ENCODE measurements at places on chromosomes 13 and 19. TPM values are rescaled to one million over a fixed set of nuclear protein-coding genes. Genes with fewer than 3 reads are reported as not detected.
A peak's percentile ranks its signal among the peaks of the same experiment; 100 is the strongest.

GRCh38 chr19:14166999-14167575 is 30.7 kb upstream of the ASF1B start:
- DNase-seq: no peak
- H3K27ac ChIP-seq: peak overlapping the region; percentile 78
- H3K4me3 ChIP-seq: peak overlapping the region; percentile 72

DNA sequence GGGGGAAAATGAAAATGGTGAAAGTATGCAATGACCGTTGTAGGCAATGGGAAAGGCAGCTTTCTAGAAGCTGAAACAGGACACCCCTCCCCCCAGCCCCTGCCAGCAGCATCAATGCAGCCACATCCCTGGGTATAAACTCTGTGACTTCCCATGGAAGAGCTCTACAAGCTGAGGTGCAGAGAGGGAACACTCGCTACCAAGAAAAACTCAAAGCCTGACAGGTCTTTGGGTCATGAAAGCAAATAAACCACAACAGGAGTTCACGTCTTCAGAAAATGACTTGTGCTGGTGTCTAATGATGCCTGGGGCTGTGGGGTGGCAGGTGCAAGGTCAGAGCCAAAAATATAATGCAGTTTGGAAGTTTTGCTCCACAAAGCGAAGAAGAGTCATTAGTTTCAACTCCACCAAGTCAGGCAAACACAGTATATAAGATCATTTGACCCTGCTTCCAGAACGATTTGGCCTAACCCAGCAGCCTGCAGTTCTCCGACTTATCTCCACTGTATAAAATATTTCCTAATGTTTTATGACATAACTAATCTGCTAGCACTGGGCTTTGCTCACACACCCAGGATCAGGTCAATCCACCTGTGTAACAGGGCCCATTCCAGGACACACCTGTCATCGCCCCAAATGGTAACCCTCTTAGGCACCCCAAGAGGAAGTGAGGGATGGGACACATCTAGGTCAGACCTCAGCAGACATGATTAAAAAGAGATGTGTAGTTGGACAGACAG is 102.1 kb downstream of the IRS2 start:
- peaks cover 8% of the 10 kb centered on the region for H3K27me3 ChIP-seq
- H3K4me1 ChIP-seq: no peaks in the 10 kb centered on the region
- no peak overlapping the region for H3K4me3 ChIP-seq
- no peak overlapping the region for H3K27ac ChIP-seq
- H3K36me3 ChIP-seq: no peaks in the 10 kb centered on the region

DNA sequence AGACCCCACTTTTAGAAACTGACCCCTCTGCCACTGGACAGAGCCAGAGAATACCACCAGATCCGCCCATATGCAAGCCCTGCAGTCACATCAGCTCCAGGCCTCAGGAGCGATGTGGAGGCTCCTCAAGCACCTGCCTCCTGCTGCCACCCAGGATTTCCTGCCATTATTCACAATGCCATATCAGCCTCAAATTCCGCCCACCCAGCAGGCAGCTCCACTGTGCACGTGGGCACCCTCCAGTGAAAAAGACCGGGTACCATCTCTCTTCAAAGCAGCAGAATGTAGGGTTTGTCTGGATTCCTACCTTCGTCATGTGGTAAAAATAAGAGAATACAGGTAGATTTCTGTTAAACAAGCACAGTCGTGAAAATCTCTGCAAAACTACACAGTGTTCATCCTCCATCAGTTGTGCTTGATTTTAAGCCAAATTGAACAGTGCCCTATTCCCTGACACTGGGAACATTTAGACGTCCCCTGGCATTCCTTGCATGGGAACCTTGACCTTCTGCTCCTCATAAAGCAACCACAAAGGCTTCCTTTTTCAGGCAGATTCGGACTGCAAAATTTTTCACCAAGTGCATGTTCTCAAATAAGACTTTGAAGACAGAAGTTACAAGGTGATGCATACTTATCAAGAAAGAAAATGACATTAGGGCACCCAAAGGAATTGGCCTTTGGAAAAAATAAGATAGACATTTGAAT is 56.4 kb downstream of the FAM124A start:
- H3K4me1 ChIP-seq: peaks cover 9% of the 10 kb centered on the region
- peaks cover 18% of the 10 kb centered on the region for H3K27me3 ChIP-seq
- H3K27ac ChIP-seq: no peak overlapping the region
- no peak for DNase-seq
- no peak overlapping the region for H3K4me3 ChIP-seq
- H3K36me3 ChIP-seq: no peaks in the 10 kb centered on the region

DNA sequence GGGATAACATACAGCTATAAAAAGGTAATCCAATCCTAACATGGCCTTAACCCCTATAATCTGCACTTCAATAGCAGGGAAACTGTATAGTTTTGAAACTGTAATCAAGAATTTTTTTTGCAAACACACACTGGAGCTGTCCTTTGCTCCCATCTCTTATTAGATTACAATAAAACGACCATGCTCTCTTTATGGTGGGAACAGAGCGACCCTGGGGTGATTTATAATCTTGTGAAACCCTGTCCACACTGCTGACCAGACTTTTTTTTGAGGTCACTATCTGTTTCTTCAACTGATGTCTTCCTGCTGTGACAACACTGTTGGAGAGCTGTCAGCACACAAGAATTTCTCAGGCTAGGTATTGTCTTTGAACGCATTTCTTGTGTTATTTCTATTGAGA is 35.3 kb downstream of the DACH1 start:
- DNase-seq: no peak
- no peak overlapping the region for H3K27ac ChIP-seq
- H3K4me3 ChIP-seq: no peak overlapping the region
- no peaks in the 10 kb centered on the region for H3K27me3 ChIP-seq
- H3K4me1 ChIP-seq: no peaks in the 10 kb centered on the region

The ZNF714 gene
- total RNA-seq: 26.4 TPM

The KLK6 gene
- not detected for total RNA-seq

DNA sequence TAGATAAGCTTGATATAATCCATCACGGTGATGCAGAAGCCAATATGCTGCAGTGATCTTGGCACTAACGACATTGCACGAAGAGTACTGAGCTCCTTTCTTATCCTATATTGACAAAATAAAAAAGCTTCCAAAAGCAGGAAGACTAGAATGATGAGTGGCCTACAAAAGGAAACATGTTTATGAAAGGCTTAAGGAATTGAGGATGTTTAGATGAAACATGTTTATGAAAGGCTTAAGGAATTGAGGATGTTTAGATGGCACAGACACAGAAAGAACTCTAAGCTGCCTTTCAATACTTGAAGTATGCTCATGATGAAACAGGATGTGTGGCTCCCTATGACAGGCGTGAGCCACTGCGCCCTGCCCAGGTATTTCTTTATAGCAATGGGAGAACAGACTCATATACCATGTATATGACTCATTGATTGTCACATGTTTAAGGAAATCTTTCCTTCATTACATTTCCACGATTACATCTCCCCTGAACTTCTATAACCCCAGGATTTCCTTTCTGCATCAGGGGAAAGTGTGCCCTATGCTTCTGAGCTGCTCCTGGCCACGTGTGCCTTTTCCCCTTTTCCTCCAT is 690.8 kb upstream of the ARGLU1 start:
- H3K4me3 ChIP-seq: no peak overlapping the region
- no peak overlapping the region for H3K27ac ChIP-seq
- DNase-seq: no peak
- no peaks in the 10 kb centered on the region for H3K36me3 ChIP-seq
- H3K4me1 ChIP-seq: no peaks in the 10 kb centered on the region

- H3K4me3 ChIP-seq: no peak overlapping the region
- peaks cover 12% of the 10 kb centered on the region for H3K4me1 ChIP-seq
- peaks cover 16% of the 10 kb centered on the region for H3K27me3 ChIP-seq
- no peak for DNase-seq
- H3K27ac ChIP-seq: no peak overlapping the region
- peaks cover 9% of the 10 kb centered on the region for H3K36me3 ChIP-seq
These were observed 276.8 kb downstream of the KCNRG start for GRCh38 chr13:50292081-50292480.

DNA sequence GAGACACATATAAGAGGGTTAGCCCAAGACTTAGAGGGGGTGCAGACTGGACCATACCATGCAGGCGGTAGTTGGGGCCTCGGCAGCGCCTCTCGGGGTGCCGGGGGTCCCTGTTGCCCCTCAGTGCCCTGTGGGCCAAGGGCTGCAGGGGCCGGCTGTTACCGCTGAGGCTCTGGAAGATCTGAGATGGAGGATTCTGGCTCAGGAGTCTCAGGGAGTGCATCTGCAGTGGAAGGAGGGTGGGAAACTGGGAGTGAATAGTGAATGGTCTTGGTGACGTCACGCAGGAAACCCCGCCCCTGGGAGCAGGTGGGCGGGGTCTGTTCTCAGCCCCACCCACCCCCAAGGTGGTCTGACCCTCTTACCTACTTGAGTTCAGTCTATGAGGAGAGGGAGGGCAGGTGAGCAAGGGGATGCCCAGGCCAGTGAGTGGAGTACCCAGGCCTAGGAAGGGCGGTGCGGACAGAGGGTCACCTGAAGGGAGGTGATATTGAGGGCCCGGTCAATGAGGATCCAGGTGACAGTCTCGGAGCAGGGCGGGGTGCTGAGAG is 1.7 kb upstream of the DBP start:
- H3K36me3 ChIP-seq: peaks cover 3% of the 10 kb centered on the region
- peak overlapping the region; percentile 98 for H3K4me3 ChIP-seq
- H3K27ac ChIP-seq: peak overlapping the region; percentile 98
- no peak for DNase-seq

The SPTBN4 gene
- 0.30 TPM for total RNA-seq

DNA sequence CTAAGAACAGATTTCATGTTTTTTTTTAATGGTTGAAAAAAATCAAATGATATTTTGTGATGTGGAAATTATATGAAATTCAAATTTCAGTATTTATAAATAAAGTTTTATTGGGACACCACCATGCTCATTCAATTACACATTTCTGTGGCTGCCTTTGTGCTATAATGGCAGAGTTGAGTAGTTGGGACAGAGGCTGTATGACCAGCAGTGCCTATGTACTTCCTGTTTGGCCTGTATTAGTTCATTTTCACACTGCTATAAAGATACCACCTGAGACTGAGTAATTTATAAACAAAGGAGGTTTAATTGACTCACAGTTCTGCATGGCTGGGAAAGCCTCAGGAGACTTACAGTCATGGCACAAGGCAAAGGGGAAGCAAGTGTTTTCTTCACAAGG is 33.6 kb downstream of the AKAP11 start:
- no peaks in the 10 kb centered on the region for H3K27me3 ChIP-seq
- DNase-seq: no peak
- H3K4me1 ChIP-seq: no peaks in the 10 kb centered on the region
- peaks cover 82% of the 10 kb centered on the region for H3K36me3 ChIP-seq
- H3K27ac ChIP-seq: no peak overlapping the region

DNA sequence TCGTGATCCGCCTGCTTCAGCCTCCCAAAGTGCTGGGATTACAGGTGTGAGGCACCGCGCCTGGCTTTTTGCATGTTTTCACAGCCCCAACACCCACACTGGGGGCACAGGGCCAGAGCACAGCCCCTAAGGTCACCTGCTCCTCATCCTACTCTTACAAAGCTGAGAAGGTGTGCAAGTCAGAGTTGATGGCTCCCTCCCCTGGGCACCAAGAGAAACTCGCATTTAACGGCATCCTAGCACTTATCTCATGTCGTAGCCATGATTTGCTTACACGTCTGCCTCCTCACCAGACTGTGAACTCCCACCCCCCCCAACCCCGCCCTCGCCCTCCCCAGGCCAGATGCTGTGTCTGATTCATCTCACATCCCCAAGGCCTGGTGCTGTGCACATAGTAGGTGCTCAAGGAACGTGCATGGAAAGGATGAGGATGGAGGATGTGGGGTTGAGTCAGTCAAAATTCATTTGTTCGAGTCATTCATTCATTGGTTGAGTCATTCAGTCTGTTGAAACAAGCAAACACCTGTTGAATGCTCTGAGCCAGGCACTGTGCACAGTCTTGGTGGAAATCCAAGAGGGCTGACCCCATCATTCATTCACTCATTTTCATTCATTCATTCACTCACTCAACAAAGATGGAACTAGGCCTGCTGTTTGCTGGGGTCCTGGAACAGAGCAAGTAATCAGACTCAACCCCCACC is 11.3 kb downstream of the SHANK1 start:
- no peaks in the 10 kb centered on the region for H3K4me1 ChIP-seq

DNA sequence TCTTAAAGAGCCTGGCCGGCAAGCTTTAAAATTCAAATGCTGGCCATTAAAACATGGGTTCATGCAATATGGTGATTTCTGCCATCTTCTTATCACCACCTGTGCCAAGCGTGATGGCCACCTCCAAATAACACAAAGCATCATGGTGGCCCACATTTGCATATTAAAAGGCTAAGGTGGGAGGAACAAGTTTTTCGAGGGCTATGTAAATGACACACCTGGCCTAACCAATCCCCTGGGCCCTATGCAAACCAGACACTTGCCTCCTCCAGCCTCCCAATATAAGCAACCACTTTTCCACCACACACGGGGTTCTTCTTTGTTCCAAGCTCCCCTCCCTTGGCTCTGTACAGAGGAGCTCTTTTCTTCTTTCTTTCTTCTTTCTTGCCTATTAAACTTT is 14.4 kb downstream of the LILRB4 start:
- DNase-seq: no peak
- H3K4me3 ChIP-seq: no peak overlapping the region
- H3K27ac ChIP-seq: no peak overlapping the region
- H3K36me3 ChIP-seq: no peaks in the 10 kb centered on the region

DNA sequence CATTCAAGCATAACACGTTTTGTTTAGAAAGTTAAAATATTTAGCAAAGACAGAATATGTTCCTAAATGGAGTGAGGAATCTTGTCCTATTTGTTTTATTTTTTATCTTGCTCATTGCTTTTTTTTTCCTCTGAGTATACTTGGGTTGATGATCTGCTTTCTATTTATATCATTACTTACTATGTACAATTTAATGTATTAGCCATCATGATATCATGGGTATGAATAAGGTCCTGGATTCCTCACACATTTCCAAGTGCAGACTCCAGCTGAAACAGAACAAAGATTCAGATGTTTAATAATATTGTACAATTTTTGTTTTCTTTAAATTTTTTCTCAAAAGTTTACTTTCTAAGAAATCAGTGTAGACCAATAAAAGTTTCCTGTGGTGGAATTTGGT is 388.2 kb downstream of the GPC6 start:
- no peaks in the 10 kb centered on the region for H3K36me3 ChIP-seq
- H3K4me3 ChIP-seq: no peak overlapping the region
- no peak overlapping the region for H3K27ac ChIP-seq
- DNase-seq: no peak

GRCh38 chr19:21439201-21439751 is 42.3 kb downstream of the ZNF493 start:
- H3K4me1 ChIP-seq: no peaks in the 10 kb centered on the region
- no peak overlapping the region for H3K4me3 ChIP-seq
- no peaks in the 10 kb centered on the region for H3K36me3 ChIP-seq
- no peak overlapping the region for H3K27ac ChIP-seq
- no peak for DNase-seq
- H3K27me3 ChIP-seq: no peaks in the 10 kb centered on the region

DNA sequence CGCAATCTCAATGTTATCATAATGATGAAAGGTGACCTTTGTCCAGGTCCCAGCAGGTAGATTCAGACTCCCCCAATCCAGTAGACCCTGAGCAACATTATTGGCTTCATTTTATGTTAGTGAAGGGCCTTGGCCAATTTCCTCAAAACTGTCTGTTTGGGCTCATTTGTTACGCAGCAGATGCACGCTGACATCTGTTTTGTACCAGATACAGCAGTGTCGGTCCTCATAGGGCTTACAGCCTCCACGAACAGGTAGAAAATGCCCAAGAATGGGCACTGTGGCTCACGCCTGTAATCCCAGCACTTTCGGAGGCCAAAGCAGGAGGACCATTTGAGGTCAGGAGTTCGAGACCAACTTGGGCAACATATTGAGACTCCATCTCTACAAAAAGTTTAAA is 13.1 kb upstream of the NMRK2 start:
- H3K27ac ChIP-seq: no peak overlapping the region
- H3K36me3 ChIP-seq: no peaks in the 10 kb centered on the region
- H3K4me1 ChIP-seq: no peaks in the 10 kb centered on the region
- no peaks in the 10 kb centered on the region for H3K27me3 ChIP-seq
- no peak for DNase-seq

Data from activated CD8-positive, alpha-beta memory T cell treated with anti-CD3 and anti-CD28 coated beads, Interleukin-2, amount 10 ng/mL, durations not matched to agents 7 days and 5 days (primary cell).